Smooth muscle cell of the umbilical artery (primary cell): ENCODE measurements at places on chromosomes 12 and 14. TPM values are rescaled to one million over a fixed set of nuclear protein-coding genes. Genes with fewer than 3 reads are reported as not detected.

The JKAMP gene
- 113 and 120 TPM in 2 replicates for total RNA-seq

The COL2A1 gene
- 0.18 TPM in 1 of 2 replicates, not detected in the other for total RNA-seq

The BLTP3B gene
- total RNA-seq, result 31.2 and 42.0 TPM in 2 replicates

The ZDHHC22 gene
- not detected in 2 replicates for total RNA-seq

The LBHD2 gene
- total RNA-seq, result not detected in 2 replicates

The LRIG3 gene
- 9.4 and 41.0 TPM in 2 replicates for total RNA-seq

The PYGL gene
- total RNA-seq, result 47.5 and 90.8 TPM in 2 replicates

The MANSC4 gene
- total RNA-seq, result 0.89 TPM in 1 of 2 replicates, not detected in the other

The TAS2R31 gene
- 6.8 and 10.9 TPM in 2 replicates for total RNA-seq

The CHGA gene
- not detected in 2 replicates for total RNA-seq

The ZNF891 gene
- total RNA-seq, result 0.89 and 1.4 TPM in 2 replicates

The GPD1 gene
- total RNA-seq, result not detected in 2 replicates

The TMPRSS12 gene
- total RNA-seq, result not detected in 2 replicates

The EIF2B2 gene
- 31.8 and 50.7 TPM in 2 replicates for total RNA-seq

The CLEC14A gene
- total RNA-seq, result 0.74 and 1.2 TPM in 2 replicates

The BIN2 gene
- total RNA-seq, result not detected in 2 replicates
